ENCODE measurements at places on chromosomes 2 and 18.

DNA sequence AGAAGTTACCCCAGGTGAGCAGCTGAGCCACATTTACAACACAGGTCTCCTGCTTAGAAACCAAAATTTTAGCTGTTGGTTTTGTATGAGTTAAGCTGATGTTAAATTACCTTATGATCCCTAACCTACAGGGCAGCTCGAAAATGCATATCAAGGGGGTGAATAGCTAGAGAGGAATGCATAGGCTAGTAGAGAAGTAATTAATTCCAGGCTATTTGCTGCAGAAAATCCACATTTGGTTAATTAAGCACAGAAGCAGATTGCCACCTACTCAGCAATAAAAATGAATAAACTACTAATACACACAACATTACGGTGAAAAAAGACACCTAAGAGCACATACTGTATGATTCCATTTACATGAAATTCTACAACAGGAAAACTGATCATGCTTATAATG is 91.4 kb downstream of the OSBPL1A start:
- DNase-seq: no peak

GRCh38 chr2:95275151-95275515 is 884 bp downstream of the PROM2 start:
- no peak for DNase-seq

DNA sequence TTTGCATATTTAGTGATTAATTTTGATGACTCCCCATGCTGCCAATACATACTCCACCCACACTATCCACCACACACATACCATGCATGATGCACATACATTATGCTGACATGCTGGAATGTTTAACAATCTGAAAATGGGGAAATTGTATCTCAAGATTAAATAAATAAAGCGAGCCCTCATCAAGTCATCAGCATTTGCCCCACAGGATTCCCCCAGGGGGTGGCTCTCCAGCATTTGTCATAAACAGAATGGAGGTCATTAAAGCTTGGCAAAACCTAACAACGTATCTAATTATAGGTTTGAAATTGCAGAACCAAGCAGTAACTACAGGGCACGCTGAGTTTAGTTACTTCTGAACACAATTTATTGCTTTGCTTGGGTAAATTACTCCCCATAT is 141.2 kb upstream of the TACR1 start:
- no peak for DNase-seq

- peak; percentile 60 for DNase-seq
Observed at GRCh38 chr2:191038241-191038725, 24.3 kb upstream of the STAT1 start.

- no peak for DNase-seq
Observed at GRCh38 chr2:174566871-174567270, 30.7 kb downstream of the WIPF1 start.

- no peak for DNase-seq
Observed at GRCh38 chr2:163715668-163716067, 20.1 kb downstream of the FIGN start.

- DNase-seq: no peak
Observed at GRCh38 chr2:239523954-239524330, 123.1 kb upstream of the HDAC4 start.

- peak; percentile 68 for DNase-seq
Observed at GRCh38 chr2:118687698-118688097, 159.8 kb downstream of the EN1 start.

DNA sequence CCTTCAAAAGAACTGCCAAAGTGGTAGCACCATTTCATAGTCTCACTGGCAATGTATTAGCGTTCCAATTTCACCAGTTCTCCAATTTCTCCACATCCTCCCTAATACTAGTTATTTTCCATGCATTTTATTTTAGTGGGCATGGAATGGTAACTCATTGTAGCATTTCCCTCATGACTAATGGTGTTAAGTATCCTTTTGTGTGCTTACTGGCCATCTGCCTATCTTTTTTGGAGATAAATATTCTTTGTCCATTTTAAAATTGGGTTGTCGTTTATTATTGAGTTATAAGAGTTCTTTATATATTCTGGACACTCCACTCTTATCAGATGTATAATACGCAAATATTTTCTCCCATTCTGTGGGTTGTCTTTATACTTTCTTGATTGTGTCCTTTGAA is 107.1 kb downstream of the THADA start:
- peak; percentile 40 for DNase-seq

GRCh38 chr2:141523199-141523598 is 607.6 kb downstream of the LRP1B start:
- DNase-seq: no peak

DNA sequence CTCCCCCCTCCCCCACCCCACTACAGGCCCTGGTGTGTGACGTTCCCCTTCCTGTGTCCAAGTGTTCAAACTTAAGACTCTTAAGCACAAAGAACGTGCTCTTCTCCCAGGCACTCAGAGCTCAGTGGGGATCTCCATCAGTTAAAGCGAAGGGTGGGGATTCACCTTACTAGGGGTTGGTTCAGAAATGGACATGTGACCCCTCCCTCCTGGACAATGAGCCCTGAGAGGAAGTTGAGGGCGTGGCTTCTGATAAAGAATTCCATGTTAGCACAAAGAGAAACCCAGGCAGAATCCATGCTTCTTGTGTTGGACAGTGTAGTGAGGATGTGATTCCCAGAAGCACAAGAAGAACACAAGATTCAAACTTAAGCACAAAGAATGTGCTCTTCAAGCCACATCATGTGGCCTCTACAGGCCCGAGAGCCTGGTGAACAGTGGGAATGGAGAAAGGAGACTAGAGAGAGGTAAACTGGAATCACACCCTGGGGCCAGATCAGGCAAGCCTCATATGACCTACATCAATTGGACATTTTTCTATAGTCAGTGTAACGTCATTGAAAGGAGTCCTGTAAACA is 78.1 kb upstream of the TTC39C start:
- no peak for DNase-seq

DNA sequence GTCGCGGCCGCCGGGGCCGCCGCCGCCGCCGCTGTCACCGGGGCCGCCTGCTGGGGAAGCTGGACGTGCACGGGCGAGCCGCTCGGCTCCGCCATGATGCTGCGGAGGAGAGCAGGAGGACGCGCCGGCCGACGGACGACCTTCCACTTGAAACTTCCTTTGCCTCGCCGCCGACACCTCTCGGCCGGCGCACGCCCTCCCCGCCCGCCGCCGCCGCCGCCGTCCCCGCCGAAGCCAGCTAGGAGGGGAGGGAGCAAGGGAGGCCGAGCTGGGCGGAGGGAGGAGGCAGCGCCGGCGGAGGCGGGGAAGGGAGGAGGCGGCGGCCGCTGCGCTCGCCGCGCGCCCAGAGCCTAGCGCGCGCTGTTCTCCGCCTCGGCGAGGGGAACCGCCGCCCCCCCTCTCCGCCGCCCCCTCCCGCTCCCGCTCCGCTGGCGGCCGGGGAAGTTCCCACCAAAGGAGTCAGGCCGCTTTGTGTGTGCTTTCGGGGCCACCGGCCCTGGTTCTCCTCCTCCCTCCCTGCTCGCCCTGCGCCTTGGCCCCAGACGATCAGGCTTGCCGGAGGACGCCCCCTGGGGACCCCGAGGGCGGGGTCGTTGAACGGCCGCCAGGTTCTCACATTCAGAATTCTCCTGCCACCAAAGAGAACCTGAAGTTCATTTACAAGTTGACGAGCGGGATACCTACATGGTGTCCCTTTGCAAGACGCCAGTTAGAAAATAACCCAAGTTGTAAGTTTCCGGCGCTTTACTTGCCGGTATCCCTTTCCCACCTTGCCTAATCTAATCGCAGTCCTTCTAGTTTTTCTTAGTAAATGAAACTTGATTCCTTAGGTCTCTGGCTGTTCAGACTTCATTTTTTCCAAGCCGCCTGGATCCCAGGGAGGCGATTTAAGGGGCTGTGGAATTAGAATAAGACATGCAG is at the start of gene STK39:
Gene STK39, minus strand, starts transcription at position 255 of the 921 bp plus-strand sequence. Its CDS starts 160 bp downstream, at position 95.
- DNase-seq: peak; percentile 65

DNA sequence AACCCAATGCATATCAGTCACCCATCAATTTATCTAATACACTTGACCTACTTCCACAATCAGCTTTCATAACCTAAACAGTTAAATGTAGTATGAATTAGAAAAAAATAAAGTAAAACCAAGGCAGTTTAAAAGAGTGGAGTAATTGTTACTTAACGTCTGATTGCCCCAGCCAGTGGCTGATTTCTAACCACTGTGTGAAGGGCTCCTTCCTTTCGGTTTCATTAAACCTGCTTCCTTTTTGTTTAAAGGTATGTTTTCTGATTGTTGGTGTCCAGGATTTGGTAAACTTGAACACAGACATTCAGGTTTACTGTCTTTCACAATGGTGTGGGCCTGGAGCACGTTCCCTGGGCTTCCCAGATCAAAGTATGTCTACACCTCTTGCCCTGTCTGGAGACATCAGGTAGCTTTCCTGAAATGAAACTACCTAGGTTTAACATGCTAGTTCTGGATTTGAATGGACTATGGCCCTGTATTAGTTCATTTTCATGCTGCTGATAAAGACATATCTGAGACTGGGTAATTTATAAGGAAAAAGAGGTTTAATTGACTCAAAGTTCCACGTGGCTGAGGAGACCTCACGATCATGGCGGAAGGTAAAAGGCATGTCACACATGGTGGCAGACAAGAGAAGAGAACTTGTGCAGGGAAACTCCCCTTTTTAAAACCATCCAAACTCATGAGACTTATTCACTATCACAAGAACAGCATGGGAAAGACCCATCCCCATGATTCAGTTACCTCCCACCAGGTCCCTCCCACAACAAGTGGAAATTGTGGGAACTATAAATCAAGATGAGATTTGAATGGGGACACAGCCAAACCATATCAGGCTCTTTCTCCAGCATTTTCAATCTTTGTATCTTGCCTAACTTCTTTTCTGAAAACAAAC is 605.2 kb upstream of the ID2 start:
- no peak for DNase-seq

DNA sequence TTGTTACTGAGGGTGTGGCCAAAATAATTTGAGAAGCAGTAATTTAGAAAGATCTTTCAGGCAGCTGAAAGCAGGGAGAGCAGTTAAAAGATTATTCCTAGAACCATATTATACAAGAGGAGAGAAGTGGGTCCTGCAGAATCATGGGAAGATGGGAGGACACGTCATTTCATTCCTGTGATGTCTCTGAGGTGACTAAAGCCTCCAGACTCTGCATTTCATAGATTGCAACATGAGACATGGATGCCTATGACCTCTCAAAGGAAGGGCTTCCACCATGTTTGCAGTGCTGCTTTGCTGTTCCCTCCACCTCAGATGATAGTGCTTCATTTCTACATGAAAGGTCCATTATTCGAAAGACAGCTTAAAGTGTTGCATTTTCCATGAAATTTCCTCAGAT is 788.4 kb downstream of the TSN start:
- DNase-seq: no peak

GRCh38 chr2:98356729-98357128 is 10.5 kb downstream of the CNGA3 start:
- DNase-seq: no peak

DNA sequence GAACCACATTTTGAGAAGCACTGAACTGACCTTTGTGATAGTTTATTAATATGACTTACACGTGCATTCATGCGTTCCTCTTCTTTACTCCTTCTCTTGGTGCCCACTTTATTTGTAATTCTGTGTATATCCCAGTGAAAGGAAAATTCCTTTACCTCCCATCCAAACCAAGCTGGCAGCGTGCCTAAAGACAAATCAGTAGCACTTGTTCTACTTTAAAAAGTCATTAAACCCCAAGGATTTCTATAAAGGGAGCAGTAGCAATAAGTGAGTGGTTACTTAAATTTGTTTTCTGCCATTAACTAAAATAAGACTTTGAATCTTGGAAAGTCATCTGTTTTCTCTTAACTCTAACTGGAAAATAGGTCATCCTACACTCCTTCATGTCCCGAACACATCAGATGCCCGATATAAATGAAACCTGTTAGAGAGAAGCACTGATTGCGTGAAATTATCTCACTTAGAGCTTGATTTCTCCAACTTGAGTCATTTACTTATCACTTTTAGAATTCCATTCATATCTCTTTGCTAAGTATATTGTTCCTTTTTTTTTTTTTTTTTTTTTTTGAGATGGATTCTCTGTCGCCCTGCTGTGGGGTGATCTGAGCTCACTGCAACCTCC is 10.7 kb downstream of the PIK3C3 start:
- DNase-seq: peak; percentile 7

DNA sequence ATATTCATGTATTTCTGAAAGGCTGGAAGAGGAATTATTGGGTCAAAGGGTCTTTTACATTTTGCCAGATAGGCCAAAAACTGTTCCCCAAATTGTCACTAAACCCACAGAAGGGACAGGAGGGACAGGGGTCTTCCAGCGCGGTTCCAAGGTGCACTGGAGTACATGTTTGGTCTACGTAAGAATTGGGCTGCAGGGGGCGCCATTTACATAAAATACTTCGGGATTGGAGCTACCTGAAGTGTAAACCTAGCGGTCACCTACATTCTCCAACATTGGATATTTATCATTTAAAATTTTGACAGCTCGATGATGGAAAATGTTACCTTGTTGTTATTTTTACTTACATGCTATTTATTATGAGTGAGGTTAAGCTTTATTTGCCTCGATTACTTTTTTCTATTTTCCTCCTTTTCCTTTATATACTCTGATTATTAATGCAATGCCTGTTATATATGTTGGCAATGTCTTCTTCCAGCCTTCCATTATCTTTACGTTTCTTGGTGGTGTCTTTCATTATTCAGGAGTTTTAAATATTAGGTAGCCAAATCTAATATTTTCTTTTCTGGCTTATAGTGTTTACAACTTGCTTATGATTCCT is 43.0 kb upstream of the RAB6C start:
- DNase-seq: no peak

DNA sequence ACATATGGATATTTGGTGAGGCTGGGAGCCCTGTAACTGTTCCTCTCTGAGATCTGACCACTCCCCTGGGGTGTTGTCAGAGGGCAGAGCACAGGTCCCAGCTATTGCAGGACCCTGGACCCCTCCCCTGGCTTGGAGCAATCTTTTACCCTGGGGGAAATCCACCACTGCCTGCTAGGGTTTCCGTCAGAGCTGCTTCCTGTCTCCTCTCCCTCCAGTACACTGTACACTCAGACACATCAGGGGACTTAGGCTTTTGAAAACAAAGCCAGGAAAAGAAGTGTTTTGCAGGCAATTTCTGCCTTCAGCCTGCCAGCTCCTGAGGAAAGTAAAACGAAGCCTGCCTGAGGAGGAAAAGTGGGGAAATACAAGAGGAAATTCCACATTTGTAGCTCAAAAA is 13.2 kb upstream of the CEP68 start:
- no peak for DNase-seq

- peak; percentile 91 for DNase-seq
Observed at GRCh38 chr2:218343591-218343990, 13.1 kb upstream of the CATIP start.

DNA sequence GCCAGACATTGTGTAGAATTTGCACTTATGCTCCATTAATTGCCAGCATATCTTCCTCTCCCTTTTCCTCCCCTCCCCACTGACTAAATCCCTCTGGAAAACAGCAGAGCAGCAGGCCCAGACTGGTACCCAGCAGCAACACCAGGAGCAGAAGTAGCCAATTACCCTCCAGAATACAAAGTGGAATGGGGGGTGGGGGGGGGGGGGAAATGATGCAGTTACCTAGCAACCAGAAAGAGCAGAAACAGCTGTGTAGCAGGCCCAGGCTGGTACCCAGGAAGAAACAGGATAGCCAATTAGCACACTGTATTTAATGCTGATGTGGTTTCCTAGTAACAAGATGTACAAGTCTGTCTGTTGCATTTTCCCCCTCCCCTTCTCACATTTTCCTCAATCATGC is 52.3 kb downstream of the KLF7 start:
- DNase-seq: no peak
